NCI-H1930 (cell line): ENCODE measurements at places on chromosomes 16 and 17.

- no peak for DNase-seq
Observed at GRCh38 chr16:67278773-67279295, 498 bp upstream of the PLEKHG4 start.

- no peak for DNase-seq
Observed at GRCh38 chr16:885391-885790, 84.9 kb upstream of the GNG13 start.

GRCh38 chr16:81848306-81848853 is 69.3 kb downstream of the PLCG2 start:
- no peak for DNase-seq

DNA sequence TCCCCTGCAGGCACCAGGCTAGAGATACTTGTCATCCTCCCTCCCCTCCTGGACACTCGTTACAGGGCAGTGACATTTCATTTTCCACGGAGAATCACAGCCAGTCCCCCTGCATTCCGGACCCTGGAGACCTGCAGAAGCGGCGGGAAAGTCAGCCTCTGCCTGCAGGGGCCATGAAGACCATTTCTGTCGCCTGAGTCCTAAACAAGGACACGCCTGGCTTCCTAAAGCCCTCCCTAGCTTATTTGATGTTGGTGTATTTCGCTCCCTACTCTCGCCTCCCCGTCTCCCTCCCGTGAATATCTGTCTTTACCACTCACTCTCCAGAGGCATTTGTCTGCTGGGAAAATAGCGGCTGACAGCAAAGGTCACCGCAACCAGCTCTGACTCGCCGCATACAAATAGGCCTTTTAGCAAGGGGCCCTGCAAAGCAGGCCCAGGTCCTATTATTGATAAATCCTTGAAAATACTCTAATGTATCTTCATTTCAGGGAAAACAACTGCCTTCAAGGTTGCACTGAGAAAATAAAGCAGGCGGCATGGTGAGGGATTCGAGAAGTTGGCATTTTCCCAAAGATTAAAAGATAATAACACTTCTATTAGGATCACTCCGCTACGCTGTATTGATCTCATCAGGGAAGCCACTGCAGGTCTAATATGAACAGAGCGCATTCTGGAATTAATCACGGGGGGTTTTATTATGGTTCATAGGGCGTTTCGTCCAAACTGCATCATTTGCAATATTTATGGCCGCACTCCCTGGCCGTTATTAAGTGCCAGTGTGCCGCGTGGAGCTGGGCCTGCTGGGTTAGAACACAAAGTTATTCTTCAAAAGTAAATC is 447.1 kb upstream of the CDH5 start:
- DNase-seq, result no peak

DNA sequence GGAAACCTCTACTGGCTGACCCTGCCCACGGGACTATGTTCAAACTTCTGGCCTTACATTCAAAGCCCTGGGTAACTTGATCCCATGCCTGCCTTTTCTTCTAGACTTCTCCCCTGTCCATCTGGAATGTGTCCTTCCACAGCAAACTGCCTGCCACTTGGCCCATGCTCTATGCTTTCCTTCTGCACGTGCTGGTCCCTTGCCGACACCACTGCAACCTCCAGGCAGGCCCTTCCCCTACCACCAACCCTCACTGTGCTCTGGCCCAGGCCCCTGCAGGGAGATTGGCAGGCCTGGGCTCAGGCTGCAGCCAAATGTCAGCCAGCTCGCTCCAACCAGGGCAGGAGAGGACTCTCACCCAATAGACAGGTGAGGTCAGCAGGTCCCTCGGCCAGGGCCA is 11.0 kb downstream of the HSD11B2 start:
- DNase-seq, result no peak

- no peak for DNase-seq
Observed at GRCh38 chr16:75286389-75286788, 35.0 kb upstream of the BCAR1 start.

- no peak for DNase-seq
Observed at GRCh38 chr17:45294506-45294905, 22.3 kb downstream of the MAP3K14 start.

DNA sequence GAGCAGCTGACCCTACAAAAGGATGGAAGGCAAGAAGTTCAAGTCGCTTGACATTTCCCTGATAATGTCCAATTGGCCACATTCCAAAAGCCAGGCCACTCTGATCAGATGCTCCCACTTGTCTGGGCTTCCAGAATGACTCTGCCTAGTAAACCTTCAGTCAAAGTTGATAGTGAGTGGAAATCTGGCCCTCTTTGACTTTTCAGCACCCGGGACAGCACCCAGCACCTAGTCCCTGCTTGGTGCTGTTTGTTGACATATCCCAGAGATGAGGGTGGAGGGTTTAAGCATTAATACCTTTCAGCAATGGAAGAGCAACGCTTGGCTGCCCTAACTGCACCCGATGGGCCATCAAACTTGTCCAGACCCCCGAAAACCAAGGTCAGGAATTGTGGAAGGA is 131.3 kb downstream of the AIPL1 start:
- no peak for DNase-seq

DNA sequence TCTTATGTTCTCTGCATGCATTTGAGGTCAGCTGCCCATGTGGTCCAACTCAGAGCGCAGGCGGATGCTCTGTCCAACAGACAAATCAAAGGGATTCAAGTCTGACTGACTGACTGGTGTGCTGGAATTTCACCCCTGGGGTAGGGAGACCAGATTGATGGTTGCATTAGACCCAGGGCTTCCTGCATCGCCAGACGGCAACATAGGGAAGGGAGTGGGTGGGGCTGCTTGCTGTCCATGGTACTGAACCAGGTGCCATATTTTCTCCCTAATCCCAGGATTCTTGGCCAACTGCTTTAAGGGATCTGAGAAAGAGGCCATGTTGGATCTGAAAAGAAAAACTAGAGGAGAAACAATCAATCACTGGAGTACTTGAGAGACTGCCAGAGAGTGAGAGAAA is 332.0 kb downstream of the XYLT1 start:
- DNase-seq, result no peak

DNA sequence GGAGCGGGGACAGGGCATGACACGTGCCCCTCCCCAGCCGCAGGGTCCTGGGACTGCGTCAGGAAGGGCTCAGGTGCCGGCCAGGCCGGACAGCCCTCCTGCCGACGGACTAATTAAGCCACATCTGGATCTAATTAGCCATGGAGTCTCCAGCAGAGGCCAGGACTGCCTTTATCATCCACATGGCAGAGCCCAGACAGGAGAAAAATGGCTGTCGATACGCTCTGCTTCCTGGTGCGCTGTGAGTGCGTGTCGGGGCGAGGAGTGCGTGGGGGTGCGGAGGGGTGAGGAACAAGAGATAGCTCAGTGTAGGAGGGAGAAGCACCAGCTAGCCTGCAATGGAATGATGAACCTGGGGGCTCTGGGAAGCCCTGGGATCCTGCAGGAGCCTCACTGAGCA is 218.8 kb downstream of the IRF8 start:
- no peak for DNase-seq

- DNase-seq, result no peak
Observed at GRCh38 chr16:75048530-75048929, 49.7 kb downstream of the ZNRF1 start.

- DNase-seq, result no peak
Observed at GRCh38 chr17:17058304-17058703, 16.0 kb downstream of the MPRIP start.

DNA sequence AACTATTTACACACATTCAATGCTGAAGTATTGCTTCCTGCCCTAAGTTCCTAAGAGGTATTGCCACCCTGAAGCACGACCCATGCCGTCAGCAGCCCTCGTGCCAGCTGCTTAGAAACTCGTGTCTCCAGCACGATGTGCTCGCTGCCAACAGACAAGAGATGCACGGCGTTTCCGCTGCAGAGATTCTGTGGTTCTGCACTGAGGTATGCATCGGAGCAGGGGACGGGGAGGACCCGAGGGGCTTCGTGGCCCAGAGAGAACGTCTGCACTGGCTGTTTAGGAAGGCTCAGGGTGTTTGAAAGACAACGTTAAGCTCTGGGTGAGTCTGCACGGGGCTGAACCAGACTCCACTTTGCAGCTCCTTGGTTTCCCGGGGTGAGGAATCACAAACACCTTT is 82.7 kb upstream of the CREBBP start:
- DNase-seq, result no peak

DNA sequence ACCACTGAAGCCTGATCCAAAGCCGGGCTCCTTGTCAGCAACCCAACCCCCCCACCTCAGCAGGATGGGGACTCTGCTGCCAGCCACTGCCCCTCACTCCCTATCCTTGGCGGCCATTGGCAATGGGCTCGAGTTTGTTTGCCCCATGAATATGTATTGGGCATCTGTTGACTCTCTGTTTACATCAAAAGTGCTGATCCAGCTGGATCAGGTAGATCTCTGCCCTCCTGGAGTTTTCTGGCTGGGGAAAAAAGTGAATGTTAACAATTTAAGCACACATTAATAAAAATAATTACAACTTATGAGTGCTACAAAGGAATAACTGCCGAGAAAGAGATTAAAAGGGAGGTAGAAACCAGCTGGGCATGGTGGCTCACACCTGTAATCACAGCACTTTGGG is 62.5 kb downstream of the ATP2C2 start:
- DNase-seq, result no peak

GRCh38 chr17:72898725-72899124 is 193.8 kb downstream of the SLC39A11 start:
- no peak for DNase-seq

DNA sequence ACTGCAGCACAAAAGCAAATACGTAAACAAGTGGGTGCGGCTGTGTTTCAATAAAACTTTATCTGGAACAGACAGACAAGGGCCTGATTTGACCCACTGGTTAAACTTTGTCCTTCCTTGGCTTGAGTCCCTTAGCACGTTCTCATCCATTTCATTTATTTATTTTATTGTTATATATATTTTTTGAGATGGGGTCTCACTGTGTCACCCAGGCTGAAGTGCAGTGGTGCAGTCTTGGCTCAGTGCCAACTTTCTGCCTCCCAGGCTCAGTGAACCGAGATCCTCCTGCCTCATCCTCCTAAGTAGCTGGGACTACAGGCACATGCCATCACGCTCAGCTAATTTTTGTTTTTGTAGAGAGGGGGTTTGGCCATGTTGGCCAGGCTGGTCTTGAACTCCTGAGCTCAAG is 64.3 kb downstream of the MYH11 start:
- DNase-seq, result no peak

- DNase-seq, result peak; percentile 41
Observed at GRCh38 chr17:62644487-62645173, 17.2 kb downstream of the MRC2 start.

GRCh38 chr16:80564394-80564793 is 23.6 kb downstream of the DYNLRB2 start:
- DNase-seq, result no peak

DNA sequence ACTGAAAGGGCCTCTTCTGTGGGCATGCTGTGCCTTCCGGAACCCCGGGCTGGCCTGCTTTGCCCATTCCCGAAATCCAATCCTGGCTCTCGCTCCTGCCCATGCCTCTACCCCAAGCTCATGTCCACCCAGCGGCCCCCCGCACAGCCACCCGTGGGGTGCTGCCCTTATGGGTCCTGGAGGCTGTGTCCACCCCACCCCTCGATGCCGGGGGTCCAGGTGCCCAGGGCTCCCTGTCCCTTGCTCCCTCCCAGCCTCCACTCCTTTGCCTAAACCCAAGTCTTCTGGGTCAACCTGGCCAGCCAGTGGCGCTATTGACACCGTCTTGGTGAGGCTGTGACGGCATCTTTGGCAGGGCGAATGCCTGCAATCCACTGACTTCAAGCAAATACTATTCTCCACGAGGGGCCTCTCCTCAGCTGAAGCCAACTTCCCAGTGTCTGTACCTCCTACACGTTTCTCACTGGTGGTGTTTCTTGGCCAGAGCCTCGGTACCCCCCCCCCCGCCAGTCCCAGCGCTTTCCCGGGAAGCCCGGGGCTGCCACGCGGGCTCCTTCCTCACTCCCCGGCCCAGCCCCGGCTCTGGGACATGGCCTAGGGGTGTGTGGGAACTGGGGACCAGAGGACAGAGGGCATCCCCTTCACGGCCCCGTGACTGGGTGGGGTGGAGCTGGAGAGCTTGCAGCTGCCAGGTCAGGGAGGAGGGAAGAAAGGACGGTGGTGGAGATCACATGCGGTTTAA is 12.2 kb upstream of the DUS1L start:
- DNase-seq, result no peak

GRCh38 chr17:42525221-42525620 is 10.8 kb upstream of the NAGLU start:
- no peak for DNase-seq

DNA sequence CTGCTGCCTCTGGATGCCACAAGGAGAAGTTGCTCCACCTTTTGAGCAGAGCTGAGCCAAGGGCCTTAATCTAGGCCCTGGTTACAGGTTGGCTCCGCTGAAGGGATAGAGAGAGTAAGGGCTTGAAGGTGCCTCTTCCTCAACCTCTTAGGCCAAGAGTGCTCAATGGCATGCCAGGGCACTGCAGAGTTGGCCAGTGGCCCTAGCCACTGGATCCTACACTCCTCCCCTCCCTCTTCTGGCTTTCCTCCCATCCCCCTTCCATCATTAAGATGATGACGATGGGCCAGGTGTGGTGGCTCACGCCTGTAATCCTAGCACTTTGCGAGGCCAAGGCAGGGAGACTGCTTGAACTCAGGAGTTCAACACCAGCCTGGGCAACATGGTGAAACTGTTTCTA is 50.5 kb downstream of the MYO18A start:
- DNase-seq, result no peak

DNA sequence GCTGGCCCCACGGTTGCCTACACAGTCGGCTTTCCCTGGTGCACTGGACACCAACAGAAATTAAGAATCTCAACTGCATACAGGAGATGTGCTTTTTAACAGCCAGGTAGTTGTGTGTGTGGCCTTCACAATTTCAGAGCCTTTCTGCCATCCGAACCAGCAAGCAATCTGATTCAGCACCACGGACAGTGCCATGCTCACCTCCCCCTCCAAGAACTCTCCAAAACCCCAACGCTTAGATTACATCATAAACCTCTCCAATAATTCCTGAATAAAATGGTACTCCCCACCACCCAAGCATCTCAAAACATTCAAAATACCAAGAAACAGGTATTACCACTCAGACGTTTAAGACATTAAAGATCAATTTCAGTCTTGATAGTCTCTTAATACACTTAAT is 31.8 kb downstream of the USP7 start:
- DNase-seq, result no peak

- DNase-seq, result no peak
Observed at GRCh38 chr16:53323924-53324323, 110.3 kb upstream of the RBL2 start.

DNA sequence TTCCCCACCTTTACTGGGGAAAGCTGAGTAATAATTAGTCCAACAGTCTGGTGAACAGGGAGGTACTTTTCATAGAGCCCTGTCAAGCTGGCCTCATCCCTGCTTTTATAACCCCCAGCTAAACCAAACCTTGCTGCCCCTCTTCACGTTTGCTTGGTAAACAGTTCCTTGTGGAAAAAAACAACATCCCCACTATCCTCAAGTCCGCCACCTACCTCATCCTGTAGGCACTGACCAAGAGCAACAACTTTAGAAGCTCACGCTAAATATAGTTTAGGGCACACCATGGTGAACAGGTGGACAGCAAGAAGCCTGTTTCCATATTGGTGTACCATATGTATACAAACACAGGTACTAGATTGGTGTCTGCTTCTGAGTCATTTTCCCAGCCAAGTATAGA is 16.5 kb downstream of the NFE2L1 start:
- DNase-seq, result no peak
